GM12892 (cell line): ENCODE measurements at places on chromosomes 13 and 19.

DNA sequence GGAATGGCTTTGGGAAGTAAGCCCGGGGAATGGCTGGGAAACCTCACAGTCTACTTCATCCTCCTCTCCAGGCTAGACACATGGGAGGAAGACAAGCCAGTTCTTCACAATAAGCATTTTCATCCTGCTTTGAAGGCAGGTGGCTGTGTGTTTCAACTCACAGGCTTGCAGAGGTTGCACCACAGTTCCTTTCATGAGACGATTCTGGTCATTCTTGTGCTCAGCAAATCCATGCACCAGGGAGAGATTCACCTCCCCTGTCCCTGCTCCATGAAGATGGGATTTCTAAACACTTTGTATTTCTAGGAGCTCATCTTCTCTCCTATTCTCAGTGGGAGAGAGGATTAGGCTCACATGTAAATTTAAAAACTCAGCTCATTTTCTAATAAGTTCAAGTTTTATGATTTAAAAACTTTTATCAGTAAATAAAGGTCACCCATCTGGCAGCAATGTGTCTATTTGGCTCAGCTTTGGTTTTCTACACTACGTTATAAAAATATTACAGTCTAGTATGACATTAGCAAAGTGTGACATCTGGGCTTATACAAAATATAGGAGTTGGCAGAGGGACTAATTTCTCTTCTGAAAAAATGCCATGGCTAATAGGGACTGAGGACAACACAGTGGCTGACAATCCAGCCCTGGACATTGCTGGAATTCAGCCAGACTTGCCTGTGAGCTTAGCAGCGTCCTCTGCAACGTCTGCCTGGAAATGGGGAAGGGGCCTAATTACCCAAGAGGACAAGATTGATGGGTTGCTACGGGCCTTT lies 283.2 kb upstream of the SLC10A2 start:
- DNase-seq = no peak

DNA sequence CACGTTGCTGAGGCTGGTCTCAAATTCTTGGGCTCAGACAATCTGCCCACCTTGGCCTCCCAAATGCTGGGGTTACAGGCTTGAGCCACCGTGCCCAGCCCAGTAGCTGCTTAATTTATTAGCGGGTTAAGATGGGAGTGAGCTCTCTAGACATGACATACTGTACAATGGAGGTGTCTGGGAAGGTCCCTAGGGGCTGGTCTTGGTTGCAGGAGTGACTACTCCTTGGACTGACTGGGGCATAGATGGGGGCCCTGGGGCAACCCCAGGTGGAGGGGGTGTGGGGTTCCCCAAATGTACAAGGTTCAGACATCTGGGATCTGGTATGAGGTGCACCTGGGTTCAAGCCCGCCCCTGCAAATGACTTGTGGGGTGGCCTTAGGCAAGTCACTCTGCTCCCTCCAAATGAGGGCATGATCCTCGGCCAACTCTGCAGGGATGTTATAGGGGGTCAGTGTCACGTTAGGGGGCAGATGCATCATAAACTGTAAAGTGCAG lies 12.8 kb downstream of the CIB3 start:
- no peak for DNase-seq

DNA sequence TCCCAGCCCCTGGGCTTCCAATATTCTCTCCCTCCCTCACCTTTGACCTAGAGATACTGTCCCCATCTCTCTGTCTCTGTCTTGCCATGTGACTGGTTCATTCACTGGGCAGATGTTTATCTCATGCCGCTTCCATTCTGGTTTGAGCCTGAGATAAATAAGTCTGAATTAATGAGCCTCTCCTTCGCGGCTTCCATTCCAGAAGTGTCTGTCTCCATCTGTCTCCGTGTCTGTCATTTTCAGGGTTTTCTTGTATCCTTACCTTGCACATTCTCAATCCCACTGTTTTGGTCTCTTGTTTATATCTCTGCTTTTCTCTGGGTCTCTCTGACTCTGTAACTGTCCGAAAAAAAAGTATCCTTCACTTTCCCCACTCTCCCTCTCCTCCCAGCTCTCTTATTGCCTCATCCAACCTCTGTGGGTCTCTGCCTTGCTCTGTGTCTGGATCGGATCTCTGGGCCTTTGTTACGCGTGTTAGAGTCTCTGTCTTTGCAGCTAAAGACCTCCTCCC lies 4.3 kb downstream of the SPHK2 start:
- no peak for DNase-seq

DNA sequence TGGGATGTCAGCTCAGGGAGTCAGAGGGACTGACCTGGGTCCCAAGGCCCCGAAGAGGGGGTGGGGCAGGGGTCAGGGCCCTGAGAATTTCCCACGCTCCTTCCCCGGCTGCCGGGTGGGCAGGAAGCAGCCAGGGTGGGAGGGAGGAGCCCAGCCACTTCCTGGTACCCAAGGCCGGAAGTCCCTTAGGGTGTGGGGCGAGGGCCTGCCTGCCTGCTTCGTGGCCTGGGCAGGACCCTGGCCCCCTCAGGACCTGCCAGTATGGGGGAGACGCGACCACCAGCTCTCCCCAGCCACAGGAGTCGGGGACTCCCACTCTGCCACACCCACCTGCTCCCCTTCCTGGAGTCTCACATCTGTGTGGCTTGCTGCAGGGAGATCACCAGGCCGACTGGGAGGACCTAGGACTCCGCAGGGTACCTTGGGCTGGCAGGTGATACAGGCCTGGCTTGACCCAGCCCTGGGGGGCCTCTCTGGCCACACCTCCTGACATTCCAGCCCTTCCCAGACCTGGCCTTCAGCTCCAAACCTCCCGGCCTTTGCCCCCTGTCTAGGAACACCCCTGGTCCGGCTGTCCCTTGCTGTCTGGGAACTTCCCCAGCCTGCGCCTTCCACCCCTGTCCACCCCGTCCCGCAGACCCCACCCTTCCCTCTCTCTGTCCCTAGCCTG lies 9.8 kb upstream of the CIRBP start:
- peak; percentile 81 for DNase-seq

GRCh38 chr13:33150662-33151061 lies 134.4 kb downstream of the KL start:
- no peak for DNase-seq

DNA sequence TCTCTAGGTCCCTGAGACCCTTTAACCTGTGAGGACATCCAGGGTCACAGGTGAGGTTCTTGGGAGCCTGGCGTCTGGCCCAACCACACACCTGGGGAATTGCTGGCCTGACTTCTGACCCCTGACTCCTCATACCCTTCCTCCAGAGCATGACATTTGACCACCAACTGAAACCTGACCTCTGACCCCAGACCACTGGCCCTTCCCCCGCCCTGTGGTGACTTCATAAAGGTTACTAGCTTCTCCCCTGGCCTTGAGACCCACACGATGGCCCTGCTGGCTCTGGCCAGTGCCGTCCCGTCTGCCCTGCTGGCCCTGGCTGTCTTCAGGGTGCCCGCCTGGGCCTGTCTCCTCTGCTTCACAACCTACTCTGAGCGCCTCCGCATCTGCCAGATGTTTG lies at the start of gene SPACA6:
Gene SPACA6, plus strand, starts transcription at position 71 of the 400 bp plus-strand sequence. Its CDS starts 197 bp downstream, at position 268.
- DNase-seq = no peak

GRCh38 chr19:2969104-2969504 lies 8.3 kb upstream of the TLE6 start:
- DNase-seq = no peak

GRCh38 chr13:98541191-98541590 lies 35.7 kb downstream of the STK24 start:
- DNase-seq = no peak

DNA sequence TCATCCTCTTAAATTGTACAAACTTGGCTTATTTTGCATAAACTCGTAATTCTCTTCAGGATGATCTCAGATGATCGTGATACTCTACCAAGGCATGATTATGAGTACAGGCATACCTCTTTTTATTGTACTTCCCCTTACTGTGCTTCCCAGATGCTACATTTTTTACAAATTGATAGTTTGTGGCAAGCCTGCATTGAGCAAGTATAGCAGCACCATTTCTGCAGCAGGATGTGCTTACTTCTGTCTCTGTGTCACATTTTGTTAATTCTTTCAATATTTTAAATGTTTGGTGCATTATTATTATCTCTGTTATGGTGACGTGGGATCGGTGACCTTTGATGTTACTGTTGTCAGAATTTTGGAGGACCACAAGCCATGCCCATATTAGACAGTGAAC lies 752.3 kb downstream of the PCDH9 start:
- DNase-seq = no peak

- DNase-seq = no peak
Observed at GRCh38 chr19:44587963-44588770, 25.2 kb upstream of the IGSF23 start.

- no peak for DNase-seq
Observed at GRCh38 chr19:31543456-31543855, 194.2 kb upstream of the TSHZ3 start.

GRCh38 chr19:51699170-51699569 lies 6.0 kb downstream of the SPACA6 start:
- no peak for DNase-seq

DNA sequence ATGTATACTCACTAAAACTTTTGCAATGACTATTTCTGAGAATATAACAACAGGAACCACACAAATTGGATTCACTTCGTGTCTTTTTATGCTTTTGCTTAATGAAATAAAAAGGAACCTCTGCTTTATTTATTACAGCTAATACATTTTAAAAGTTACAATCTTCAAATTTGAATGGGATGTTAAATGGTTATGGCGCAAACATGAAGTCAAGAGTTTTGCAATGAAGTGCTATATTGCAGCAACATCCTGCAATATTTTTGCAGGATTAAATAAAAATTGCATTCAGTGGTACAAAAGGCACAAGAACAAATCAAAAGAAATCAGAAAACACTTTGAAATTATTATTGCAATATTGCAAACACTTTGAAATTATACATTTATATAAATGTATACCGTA lies 1519.0 kb upstream of the MIR17HG start:
- no peak for DNase-seq

DNA sequence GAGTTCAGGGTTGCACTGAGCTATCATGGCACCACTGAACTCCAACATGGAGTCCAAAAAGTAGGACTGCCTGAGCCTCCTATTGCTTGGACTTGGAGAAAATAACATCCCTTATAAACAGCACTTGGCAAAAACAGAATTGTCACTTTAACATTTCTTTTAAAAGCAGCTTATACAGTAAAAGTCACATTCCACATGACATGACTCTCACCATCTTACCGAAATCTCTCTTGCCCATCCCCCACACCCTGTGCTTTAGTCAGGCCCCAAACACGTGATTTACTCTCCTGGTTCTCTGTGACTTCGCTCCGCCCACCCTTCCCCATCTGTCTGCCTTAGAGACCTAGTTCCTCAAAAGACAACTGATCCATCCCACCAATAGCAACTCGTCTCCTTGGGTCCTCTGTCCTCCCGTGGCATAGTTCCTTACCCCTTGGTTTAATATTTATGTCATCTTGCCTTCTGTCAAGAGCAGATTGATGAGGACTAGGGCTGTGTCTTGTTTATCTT lies 4.6 kb downstream of the SAFB start:
- DNase-seq = no peak

DNA sequence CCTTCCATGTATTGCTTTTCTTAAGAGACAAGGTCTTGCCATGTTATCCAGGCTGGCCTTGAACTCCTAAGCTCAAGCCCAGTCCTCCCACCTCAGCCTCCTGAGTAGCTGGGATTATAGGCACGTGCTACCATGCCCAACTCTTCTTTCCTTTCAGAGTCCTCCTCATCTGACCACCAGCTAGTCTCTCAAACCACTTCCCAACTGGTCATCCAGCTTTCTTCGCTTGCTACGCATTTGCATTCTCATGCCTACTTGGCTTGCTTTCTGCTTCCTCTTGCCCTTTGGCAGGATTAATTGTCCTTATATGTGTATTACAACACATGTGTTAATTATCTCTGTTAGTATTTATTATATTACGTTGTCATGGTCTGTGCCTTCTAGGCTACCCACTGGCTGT lies 6.3 kb downstream of the GPR18 start:
- DNase-seq = no peak

GRCh38 chr13:107275945-107276614 lies 708.1 kb upstream of the ARGLU1 start:
- no peak for DNase-seq

DNA sequence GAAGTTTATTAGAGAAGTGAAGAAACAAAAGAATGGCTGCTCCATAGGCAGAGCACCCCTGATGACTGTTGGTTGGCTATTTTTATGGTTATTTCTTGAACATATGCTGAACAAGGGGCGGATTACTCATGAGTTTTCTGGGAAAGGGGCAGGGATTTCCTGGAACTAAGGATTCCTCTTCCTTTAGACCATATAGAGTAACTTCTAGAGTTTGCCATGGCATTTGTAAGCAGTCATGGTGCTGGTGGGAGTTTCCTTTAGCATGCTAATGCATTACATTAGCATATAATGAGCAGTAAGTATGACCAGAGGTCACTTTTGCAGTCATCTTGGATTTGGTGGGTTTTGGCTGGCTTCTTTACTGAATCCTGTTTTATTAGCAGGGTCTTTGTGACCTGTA lies 38.7 kb upstream of the PCDH8 start:
- DNase-seq = no peak

DNA sequence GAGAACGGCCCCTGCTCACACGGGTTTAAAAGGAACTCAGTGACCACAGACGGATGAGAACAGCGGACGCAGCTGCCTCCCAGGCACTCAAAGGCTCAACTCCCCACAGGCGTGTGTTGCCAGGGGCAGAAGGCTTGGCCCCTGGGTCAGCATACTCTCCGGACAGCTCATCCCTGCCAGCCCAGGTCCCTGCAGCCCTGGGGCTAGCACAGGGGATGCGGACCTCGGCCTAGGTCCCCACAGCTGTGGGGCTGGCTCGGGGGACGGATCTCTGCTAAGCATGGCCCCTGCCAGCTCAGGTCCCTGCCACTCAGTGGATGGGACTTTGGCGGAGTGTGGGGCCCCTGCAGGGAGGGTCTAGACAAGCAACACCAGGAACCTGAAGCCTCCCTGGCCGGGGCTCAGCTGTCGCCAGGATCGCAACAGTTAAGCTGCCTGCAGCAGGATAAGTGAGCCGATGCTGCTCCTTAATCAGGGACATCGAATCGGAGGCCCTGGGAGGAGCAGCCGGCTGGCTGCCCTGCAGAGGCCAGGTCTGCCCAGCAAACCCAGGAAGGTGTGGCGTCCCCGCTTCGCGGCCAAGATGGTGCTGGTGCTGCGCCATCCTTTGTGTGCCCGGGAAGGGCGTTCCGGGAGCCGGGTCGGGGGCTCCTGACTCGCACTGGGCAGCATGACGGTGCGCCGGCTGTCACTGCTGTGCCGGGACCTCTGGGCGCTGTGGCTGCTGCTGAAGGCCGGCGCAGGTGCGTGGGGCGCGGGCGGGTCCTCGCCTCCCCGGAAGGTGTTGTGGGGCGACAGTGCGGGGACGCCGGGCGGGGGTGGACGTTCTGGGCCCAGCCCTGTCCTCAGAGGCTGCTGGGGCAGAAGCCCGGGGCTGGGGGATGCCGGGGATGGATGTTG lies 32.5 kb downstream of the MCF2L start:
- DNase-seq = no peak

DNA sequence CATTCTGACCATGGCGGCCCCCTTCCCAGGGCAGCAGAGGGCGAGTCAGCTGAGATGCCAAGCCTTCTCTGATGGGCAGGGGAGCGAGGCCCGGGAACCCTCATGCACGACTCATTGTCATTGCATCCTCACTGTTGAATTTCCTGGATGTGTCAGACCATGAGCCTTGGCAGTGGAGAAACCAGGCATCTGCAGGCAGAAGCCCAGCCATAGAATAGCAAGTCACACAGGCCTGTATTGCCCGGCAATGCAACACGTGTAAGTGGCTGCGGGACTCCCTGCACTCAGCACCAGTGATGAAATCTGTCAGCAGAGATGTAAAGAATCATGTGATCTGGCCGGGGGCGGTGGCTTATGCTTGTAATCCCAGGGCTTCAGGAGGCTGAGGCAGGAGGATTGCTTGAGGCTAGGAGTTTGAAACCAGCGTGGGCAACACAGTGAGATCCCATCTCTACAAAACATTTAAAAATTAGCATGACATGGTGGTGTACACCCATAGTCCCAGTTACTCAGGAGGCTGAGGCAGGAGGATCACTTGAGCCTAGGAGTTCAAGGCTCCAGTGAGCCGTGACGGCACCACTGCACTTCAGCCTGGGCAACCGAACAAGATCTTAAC lies 199.7 kb downstream of the KATNAL1 start:
- DNase-seq = no peak
